ENCODE measurements at places on chromosomes 6 and 20.

GRCh38 chr6:90039911-90040310, 145.6 kb downstream of the GJA10 start:
- DNase-seq, result peak; percentile 91

GRCh38 chr6:154675602-154676088, 57.6 kb upstream of the SCAF8 start:
- peak; percentile 93 for DNase-seq

- DNase-seq, result no peak
Observed at GRCh38 chr20:50270569-50270968, 79.9 kb downstream of the CEBPB start.

GRCh38 chr20:52675375-52675774, 296.8 kb upstream of the TSHZ2 start:
- no peak for DNase-seq

GRCh38 chr6:163490826-163491577, 76.5 kb downstream of the QKI start:
- no peak for DNase-seq

DNA sequence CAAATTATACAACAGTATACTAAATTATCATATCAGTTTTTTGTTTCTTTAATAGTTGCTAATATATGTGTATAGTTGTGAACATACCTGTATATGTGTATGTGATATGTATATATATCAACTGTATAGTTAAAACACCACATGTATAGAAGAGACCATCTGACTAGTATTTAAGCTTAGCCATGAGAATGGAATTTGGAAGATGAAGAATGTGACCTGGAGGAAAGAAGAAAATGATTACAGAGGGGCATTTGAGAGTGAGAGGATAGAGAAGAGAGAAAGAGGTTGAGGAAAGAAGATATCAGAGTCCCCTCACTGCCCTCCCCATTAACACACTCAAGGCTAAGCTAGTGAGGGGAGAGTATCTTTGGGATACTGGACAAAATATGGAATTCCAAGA, 335.9 kb downstream of the BCKDHB start:
- DNase-seq, result peak; percentile 43

GRCh38 chr20:38267296-38267695, 6.8 kb upstream of the KIAA1755 start:
- DNase-seq, result no peak

DNA sequence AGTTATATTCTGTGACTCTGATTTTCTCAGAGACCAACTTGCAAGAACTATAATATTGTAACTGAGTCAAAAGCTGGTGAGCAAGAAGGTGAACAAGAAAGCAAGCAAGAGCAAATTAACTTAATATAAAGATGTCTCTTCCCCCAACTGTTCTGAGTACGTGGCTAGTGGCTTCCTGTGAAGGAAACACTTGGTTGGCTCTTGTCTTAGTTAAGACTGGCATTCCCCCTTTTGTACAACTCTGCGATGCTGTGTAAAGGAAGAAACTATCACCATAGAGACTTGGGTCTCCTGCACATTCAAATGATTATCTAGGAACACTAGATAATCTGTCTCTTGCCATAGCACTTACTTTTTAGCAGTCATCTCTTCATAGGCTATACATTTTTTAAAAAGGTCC, 47.3 kb upstream of the TNFAIP3 start:
- no peak for DNase-seq

DNA sequence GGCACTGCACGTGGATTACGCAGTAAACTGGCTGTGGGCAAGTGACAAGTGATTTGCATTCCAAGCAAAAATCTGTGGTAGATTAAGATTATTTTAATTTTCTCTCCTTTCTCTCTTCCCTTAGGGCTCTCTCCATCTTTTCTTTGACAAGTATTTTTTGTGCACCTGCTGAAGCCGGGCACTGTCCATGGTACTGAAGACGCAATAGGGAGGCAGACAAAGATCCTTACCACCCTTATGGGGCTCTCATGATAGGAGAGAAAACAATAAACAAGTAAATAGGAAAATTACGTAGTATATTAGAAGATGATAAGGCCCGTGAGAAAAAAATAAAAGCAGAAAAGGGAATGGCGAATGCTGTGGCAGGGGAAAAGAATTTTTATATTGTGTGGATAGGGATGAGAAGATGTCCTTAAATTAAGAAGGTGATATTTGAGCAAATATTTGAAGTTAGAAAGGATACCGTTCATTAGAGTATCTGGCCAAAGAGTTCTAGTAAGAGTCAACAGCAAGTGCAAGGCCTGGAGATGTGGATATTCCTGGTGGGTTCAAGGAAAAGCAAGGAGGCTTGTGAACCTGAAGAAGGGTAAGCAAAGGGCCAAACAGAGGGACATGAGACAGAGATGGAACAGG, 146.0 kb downstream of the LAMP5 start:
- peak; percentile 18 for DNase-seq

DNA sequence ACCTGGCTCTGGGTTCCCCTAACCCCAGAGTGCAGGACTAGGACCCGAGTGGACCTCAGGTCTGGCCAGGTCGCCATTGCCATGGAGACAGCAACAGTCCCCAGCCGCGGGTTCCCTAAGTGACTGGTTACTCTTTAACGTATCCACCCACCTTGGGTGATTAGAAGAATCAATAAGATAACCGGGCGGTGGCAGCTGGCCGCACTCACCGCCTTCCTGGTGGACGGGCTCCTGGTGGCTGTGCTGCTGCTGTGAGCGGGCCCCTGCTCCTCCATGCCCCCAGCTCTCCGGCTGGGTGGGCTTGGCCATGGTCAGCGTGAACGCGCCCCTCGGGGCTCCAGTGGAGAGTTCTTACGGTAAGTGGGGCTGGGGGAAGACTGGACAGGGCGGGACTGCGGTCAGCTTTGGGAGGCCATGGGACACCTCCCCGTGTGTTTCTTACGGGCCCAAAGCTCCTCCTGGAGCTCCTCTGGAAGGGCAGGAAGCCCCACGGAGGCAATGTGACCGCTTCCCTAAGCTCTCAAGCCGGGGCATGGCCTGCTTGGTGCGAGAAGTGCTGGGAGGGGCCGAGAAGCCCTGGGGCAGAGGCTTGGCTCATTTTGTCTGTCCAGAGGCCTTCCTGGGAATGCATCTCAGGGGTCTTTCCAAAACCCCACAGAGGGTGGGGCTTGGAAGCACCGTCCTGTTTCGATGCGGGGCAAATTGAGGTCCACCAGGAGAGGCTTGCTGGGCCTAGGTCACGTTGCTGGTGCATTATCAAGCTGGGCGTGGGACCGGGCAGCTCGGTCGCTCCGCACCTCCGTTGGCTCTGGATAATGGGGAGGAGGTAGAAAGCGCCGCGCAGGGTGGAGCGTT, at the start of gene HNF4A:
HNF4A (plus strand) TSS at position 202 of the 855 bp plus-strand sequence; CDS start at position 308, 106 bp downstream.
- no peak for DNase-seq

GRCh38 chr6:27031302-27031701, 216.2 kb upstream of the PRSS16 start:
- no peak for DNase-seq

DNA sequence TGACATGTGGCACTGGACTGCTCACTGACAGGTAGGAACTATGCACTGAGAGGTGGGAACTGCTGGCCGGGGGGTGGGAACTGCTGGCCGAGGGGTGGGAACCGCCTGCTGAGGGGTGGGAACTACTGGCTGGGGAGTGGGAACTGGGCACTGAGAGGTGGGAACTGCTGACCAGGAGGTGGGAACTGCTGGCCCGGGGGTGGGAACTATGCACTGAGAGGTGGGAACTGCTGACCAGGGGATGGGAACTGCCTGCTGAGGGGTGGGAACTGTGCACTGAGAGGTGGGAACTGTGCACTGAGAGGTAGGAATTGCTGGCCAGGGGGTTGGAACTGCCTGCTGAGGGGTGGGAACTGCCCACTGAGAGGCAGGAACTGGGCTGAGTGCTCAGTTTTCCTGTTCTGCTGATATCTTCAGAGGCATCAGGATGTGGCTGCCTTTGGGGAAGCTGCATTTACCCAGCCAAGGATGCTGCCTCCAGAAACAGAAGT, 90.2 kb downstream of the THBS2 start:
- no peak for DNase-seq

GRCh38 chr6:115899730-115900282, 160.9 kb downstream of the FRK start:
- no peak for DNase-seq

DNA sequence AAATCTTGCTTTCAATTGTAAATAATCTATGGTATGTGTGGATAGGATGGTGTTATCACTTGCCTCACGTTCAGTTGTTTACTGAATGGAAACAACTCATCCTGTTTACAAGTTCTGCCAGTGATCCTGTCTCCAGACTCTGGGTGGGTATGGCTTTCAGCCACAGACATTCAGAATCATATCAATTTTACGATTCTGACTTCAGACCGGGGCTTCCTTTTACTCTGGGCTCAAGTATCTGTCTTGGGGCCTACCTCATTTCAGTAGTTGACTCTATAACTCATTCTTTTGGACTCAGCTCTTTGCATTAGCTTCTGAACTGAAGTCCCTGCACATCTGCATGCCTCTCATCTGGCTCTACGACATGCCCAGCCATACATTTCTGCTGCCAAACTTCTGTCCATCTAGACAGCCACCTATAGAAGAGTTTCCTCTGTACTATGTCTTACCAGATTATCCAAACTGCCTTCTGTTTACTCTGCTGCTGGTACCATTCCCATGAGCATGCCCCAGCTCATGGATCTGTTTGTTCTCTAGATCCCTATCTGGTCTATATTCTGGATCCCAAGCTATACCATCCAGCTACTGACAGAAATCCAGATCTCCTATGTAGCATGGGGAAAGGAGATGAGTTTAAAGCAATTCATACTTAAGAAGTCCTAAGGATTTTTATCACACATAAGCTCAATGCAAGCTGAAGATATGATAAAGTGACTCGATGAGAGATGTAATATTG, 34.3 kb downstream of the FYN start:
- no peak for DNase-seq

GRCh38 chr20:62902926-62903615, 23.2 kb downstream of the DIDO1 start:
- peak; percentile 20 for DNase-seq

DNA sequence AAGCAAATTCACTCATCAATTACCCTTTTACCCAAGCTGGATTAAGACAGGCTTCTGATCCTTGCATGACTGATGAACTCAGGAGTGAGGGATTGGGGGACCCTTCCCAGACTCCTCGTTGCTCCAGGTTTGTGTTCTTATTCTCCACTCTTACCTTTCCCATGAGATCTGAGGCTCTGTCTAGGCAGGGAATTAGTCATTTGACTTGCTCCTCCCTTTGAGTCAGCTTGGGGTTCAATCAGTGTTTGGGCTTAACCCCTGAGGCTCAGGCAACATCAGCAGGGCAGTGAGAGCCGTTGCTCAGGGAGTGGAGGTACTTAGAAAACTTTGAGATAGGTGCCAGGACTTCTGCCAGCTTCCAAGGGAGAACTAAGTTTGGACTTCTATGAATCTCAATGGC, 20.7 kb upstream of the TOX2 start:
- no peak for DNase-seq

- peak; percentile 19 for DNase-seq
Observed at GRCh38 chr20:2084703-2085102, 16.9 kb upstream of the STK35 start.

GRCh38 chr6:28478518-28478917, 35.2 kb upstream of the ZSCAN23 start:
- DNase-seq, result no peak

- no peak for DNase-seq
Observed at GRCh38 chr20:43985121-43985520, 70.5 kb downstream of the TOX2 start.

- DNase-seq, result no peak
Observed at GRCh38 chr6:137744877-137745276, 122.2 kb upstream of the TNFAIP3 start.

- DNase-seq, result no peak
Observed at GRCh38 chr6:53446151-53446550, 97.4 kb upstream of the ELOVL5 start.

DNA sequence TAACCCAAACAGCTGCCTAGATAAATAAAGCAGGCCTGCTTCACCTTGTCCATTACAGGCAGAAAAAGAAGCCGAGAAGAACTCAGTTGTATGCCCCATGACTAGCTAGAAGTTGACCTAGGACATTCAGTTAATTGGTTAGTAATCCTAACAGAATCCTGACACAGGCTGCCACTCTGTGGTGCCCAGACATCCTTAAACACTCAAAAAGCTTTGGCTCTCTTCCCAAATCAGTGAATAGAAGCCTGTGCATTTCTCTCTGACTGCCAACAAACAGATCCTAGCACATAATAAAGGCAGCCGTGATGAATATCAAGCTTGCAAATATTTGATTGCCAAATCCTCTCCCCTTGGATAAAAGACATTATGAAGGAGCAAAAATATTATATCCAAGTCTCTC, 519.1 kb upstream of the EYS start:
- peak; percentile 8 for DNase-seq

GRCh38 chr20:20363799-20364592, 3.9 kb upstream of the INSM1 start:
- no peak for DNase-seq

DNA sequence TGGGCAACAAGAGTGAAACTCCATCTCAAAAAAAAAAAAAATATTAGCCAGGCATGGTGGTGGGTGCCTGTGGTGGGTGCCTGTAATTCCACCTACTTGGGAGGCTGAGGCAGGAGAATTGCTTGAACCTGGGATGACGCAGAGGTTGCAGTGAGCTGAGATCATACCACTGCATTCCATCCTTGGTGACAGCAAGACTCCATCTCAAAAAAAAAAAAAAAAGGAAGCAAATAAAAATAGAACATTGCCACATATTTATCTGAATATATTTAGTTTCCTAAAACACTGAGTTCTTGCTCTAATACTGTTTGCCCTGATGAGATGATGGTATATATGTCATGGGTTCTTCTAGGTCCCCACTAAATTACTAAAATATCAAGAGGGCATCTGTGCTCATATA, 28.4 kb downstream of the CASP8AP2 start:
- DNase-seq, result no peak

DNA sequence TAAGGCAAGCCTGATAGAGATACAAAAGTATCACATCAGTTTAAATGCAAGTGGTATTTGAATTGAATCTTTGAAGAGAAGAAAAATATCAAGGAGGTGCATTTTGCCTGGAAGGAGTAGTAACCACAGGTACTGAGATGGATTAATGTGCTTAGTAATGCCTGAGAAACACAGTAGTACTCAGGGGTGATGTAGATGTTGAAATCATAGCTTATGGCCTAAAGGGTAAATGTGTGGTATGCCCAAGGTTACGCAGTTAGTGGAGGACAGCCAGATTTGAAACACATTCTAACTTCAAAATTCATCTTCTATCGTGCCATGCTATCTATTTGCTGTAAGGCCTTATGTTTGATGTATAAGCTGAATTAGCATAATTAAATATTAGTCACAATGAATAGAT, 55.9 kb downstream of the STXBP5 start:
- no peak for DNase-seq

GRCh38 chr6:138227316-138227781, 9.1 kb upstream of the PBOV1 start:
- DNase-seq, result no peak

GRCh38 chr6:149278997-149279396, 38.5 kb upstream of the TAB2 start:
- no peak for DNase-seq

GRCh38 chr20:16806886-16807285, 58.7 kb downstream of the OTOR start:
- peak; percentile 54 for DNase-seq

- DNase-seq, result no peak
Observed at GRCh38 chr6:43475516-43475915, 1.9 kb upstream of the TJAP1 start.

GRCh38 chr6:3380344-3381232, 76.3 kb downstream of the SLC22A23 start:
- DNase-seq, result no peak
